ENCODE measurements at places on chromosomes 11 and 22.

DNA sequence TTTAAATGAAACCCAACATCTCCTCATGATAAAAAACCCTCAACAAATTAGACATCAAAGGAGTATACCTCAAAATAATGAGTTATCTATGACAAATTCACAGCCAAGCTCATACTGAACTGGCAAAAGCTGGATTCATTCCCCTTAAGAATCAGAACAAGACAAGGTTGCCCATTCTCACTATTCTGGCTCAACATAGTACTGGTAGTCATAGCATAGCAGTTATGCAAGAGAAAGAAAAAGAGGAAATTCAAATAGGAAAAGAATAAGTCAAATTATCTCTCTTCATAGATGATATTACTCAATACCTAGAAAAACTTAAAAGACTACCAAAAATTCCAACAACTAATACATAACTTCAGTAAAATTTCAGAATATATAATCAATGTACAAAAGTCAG is 29.4 kb upstream of the XKR3 start:
- H3K36me3 ChIP-seq = no peaks in the 10 kb centered on the region
- H3K4me1 ChIP-seq = no peaks in the 10 kb centered on the region
- no peaks in the 10 kb centered on the region for H3K27me3 ChIP-seq
- H3K27ac ChIP-seq = no peak overlapping the region
- H3K4me3 ChIP-seq = no peak overlapping the region

- DNase-seq = no peak
- H3K4me3 ChIP-seq = no peak overlapping the region
- H3K36me3 ChIP-seq = no peaks in the 10 kb centered on the region
- H3K27me3 ChIP-seq = no peaks in the 10 kb centered on the region
Measured at GRCh38 chr11:112320668-112321067, 60.0 kb upstream of the PLET1 start.

- no peaks in the 10 kb centered on the region for H3K36me3 ChIP-seq
- peaks cover 2% of the 10 kb centered on the region for H3K4me1 ChIP-seq
- DNase-seq = peak; percentile 4
- no peak overlapping the region for H3K27ac ChIP-seq
- H3K4me3 ChIP-seq = no peak overlapping the region
Measured at GRCh38 chr11:83006877-83007330, 64.8 kb downstream of the RAB30 start.

GRCh38 chr22:19664951-19665783 is 49.1 kb upstream of the SEPTIN5 start:
- no peaks in the 10 kb centered on the region for H3K27me3 ChIP-seq
- no peak for DNase-seq
- H3K4me3 ChIP-seq = no peak overlapping the region

- DNase-seq = no peak
- H3K27me3 ChIP-seq = no peaks in the 10 kb centered on the region
- no peaks in the 10 kb centered on the region for H3K4me1 ChIP-seq
- no peaks in the 10 kb centered on the region for H3K36me3 ChIP-seq
Measured at GRCh38 chr22:46879083-46879482, 116.6 kb downstream of the TBC1D22A start.

DNA sequence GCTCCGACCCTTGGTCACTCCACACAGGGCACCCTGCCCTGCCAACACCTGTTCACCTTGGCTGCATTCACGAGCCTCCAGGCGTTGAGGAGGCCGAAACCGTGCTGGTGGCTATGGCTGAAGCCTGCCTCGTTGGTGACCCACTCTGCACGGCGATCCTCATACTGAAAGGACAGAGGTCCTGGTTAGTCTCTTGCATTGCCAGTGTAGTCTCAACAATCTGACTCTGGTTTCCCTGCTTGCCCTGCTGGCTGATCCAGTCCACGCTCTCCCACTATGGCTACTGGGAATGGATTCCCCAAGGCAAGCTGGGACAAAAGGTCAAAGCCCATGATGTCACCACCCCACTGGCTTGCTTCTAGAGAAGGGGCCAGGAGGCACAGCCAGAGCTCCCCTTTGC is 12.9 kb downstream of the PCSK7 start:
- no peaks in the 10 kb centered on the region for H3K27me3 ChIP-seq
- H3K36me3 ChIP-seq = peaks cover 82% of the 10 kb centered on the region
- no peak for DNase-seq
- H3K4me3 ChIP-seq = no peak overlapping the region
- H3K27ac ChIP-seq = no peak overlapping the region
- no peaks in the 10 kb centered on the region for H3K4me1 ChIP-seq

DNA sequence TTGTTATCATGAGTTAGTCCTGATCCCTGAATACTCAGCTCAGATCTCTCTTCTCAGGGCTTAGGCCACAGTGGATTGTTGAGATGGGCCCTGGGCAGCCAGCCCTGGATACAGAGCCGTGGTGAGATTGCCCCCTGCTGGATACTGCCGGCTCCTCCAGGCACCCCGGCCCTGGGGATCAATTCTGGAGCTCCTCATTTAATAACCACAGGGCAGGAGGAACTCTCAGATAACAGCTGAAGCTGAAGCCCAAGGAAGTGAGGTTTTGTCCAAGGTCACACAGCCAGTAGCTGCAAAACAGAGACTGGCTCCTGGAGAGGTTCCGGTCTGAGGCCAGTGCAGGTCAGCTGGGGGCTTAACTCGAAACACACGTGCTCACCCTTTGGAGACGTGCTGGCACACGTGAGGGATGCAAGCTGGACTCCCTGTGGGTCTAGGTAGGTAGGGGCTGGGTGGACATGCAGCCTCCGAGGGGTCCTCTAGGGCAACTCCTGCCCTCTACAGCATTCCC is 16.0 kb downstream of the USH1C start:
- peak; percentile 56 for DNase-seq
- H3K27ac ChIP-seq = no peak overlapping the region
- H3K4me1 ChIP-seq = no peaks in the 10 kb centered on the region
- no peak overlapping the region for H3K4me3 ChIP-seq
- H3K36me3 ChIP-seq = no peaks in the 10 kb centered on the region

DNA sequence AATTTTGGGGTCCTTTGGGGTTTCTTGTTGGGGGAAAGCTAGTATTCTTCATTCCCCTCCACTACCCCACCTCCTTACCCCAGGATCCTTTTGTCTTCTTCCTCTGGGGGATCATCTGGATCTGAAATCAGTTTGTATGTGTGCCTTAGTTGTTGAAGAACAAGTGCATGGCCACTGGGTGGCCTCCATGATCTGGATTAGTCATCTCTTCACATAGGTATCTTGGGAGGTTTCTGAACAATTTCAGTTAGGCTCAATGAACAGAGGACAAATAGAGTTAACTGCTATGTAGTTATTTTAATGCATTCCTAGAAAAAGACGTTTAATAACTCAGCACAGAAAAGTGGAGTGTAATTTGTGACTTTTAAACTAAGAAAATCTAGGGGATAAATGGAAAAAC is 7.1 kb upstream of the VWA5A start:
- H3K27me3 ChIP-seq = no peaks in the 10 kb centered on the region
- peaks cover 2% of the 10 kb centered on the region for H3K4me1 ChIP-seq
- DNase-seq = peak; percentile 77
- no peak overlapping the region for H3K27ac ChIP-seq
- H3K4me3 ChIP-seq = no peak overlapping the region

GRCh38 chr22:46436595-46437175 is 100.7 kb downstream of the CELSR1 start:
- H3K4me3 ChIP-seq = no peak overlapping the region
- H3K27me3 ChIP-seq = peaks cover 3% of the 10 kb centered on the region
- H3K4me1 ChIP-seq = peaks cover 3% of the 10 kb centered on the region
